Activated CD4-positive, alpha-beta T cell treated with anti-CD3 and anti-CD28 coated beads for 24 hours (primary cell): ENCODE measurements at places on chromosomes 2 and 18.

GRCh38 chr2:177906041-177906718 lies 166.4 kb downstream of the PDE11A start:
- peak; percentile 54 for DNase-seq

- no peak for DNase-seq
These were observed 180.6 kb downstream of the ZNF407 start for GRCh38 chr18:74778191-74778847.

- no peak for DNase-seq
These were observed 46.5 kb downstream of the BIN1 start for GRCh38 chr2:127060264-127060945.

DNA sequence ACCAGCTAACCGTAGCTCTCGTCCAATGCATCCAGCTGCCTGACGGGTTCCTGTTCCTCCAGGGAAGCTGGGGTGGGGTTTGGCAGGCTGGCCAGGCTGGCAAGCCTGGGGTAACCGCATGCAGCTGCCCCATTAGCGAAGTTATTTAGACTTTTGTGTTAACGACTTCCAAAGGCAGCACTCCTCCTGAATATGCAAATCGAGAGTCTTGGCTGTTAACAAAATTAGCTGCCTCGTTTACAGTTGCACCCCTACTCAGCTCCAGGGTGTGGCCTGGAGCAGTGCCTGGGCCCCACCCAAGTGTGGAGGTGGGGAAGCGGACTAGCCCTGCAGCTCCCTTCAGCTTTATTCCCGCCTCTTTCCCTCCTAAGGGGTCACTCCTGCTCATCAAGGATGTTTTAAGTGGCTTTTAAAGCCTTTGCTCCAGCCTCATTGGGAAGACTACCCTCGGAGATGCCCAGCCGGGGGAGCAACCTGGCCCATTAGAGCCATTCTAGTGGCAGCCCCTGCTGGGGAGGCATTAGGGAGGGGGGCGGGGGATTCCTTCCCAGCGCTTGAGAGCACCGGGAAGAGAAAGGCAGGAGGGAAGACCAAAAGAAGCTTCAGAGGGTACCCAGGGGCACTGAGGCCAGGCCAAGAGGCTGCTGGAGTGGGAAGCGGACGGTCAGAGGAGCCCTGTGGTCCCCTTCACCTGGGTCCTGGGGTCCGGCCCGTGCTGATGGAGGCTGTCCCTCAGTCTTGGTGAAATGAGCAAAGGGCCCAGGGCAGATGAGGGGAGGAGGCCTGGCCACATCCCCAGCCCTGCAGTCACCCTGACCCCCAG lies 204.1 kb downstream of the CELF4 start:
- no peak for DNase-seq

DNA sequence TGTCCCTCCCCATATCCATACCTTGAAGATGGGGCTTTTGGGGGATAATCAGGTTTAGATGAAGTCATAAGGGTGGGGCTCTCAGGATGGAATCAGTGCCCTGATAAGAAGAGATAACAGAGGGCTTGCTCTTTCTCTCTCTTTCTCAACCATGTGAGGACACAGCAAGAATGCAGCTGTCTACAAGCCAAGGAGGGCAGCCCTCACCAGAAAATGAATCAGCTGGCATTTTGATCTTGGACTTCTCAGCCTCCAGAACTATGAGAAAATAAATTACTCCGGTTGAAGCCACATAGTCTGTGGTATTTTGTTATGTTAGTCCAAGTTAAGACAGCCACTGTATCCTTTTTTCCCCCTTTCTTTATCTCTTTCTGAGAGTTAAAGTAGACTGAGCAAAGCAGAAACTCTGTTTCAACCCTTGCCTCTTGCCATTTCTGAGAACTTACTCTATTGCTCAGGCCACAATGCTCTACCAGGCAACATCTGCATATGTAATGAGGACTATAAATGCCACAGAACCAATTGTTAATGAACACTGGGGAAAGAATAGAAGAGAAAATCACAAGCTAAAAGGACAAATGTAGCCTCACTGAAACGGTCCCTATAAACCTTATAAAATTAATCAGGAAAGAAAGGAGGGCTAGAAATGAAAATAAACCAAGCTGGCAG lies 56.9 kb downstream of the SRBD1 start:
- DNase-seq, result no peak

GRCh38 chr2:4507661-4508060 lies 804.3 kb downstream of the DCDC2C start:
- DNase-seq, result no peak

- DNase-seq, result no peak
These were observed 699.9 kb upstream of the SLC8A1 start for GRCh38 chr2:41151746-41152145.

GRCh38 chr2:143668234-143668633 lies 539.0 kb downstream of the ARHGAP15 start:
- DNase-seq, result no peak

GRCh38 chr2:34979148-34979547 lies 1376.4 kb upstream of the CRIM1 start:
- DNase-seq, result no peak
